ENCODE measurements at places on chromosomes 13 and 19.

GRCh38 chr13:29020314-29020713 is 200.2 kb downstream of the MTUS2 start:
- DNase-seq = no peak

- DNase-seq = no peak
Observed at GRCh38 chr19:3725640-3726310, 17.6 kb downstream of the TJP3 start.

DNA sequence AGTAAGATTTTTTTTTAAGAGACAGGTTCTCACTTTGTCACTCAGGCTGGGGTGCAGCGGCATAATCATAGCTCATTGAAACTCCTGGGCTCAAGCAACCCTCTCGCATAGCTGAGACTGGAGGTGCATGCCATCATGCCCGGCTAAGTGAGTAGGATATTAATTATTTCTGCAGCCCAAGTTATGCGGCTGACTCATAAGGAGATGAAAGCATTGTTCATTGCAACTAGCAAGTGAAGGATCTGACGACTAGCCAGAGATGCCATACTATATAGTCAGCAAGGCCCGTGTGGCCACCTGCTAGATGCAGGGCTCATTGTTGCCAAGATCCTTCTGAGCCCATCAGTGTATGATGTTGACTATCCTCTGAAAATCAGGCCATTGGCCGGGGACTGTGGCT is 45.2 kb downstream of the ABCC4 start:
- DNase-seq = no peak

DNA sequence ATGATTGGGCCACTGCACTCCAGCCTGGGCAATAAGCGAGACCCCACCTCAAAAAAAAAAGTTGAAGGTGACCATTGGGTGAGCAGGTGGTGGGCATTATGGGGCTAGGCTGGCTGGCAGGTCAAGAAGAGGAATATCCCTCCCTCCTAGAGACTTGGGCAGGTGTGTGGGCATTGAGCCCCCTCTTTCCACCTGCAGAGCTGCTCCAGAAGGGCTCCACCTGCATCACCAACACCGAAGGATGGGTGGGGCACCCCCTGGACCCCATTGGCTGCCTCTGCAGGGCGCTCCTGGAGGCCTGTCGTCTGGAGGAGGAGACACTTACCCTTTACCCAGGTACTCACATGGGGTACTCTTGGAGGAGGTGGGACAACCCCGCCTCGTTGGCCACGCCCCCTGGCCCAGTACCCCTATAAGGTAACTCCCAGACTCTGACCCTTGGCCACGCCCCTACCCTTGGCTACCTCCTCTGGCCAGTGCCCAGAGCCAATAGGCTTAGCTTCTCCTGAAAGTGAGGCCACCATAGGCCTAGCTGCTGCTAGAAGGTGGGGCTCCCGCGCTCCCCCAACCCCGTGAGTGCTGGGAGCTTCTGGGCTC is 21.9 kb downstream of the ZSWIM4 start:
- no peak for DNase-seq

DNA sequence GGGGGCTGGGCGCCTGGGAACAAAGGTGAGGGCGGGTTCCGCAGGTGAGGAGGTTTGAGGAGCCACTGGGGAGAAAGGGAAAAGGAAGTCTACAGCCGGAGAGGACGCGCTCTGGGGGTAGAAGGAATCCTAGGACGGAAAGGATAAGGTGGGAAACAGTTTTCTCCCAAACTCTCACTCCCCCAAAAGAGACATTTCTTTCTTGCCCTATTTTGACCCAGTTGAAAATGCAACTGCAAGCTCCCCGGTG is 651 bp upstream of the POLR1D start:
- no peak for DNase-seq

DNA sequence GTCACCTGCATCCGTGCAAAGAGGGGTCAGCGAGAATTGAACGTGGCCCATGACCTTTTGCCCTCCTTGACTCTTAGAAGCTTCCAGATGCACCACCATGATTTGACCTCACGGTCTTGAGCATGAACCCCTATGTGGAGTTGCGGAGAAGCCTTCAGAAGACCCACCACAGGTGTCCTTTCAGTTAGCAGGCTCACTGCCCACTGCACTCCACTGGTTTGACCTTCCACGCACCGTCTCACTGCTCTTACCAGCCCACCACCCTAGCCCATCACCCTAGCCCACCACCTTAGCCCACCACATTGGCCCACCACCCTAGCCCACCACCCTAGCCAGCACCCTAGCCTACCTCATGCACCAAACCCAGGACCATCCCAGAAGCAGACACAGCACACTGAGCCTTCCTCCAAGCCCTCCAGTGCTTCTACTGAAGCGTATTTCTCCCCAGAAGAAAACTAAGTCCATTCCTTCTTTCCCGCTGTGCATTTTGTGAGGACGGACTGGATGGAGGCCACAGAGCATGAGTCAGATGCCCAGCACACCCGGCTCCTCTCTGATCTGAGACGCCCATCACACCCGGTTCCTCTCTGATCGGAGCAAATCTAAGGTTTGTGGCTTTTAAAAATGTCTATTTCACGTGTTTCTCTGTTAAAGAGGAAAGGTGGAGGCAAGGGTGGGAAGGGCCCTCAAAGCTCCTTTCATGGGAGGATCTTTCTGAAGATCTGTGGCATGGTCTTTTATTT is 45.8 kb downstream of the SOX1 start:
- no peak for DNase-seq

- peak; percentile 94 for DNase-seq
Observed at GRCh38 chr19:48330012-48330681, 4.8 kb downstream of the EMP3 start.

- no peak for DNase-seq
Observed at GRCh38 chr19:48629297-48629598, 7.9 kb downstream of the DBP start.

GRCh38 chr13:38670627-38671026 is 16.2 kb upstream of the FREM2 start:
- DNase-seq = no peak

DNA sequence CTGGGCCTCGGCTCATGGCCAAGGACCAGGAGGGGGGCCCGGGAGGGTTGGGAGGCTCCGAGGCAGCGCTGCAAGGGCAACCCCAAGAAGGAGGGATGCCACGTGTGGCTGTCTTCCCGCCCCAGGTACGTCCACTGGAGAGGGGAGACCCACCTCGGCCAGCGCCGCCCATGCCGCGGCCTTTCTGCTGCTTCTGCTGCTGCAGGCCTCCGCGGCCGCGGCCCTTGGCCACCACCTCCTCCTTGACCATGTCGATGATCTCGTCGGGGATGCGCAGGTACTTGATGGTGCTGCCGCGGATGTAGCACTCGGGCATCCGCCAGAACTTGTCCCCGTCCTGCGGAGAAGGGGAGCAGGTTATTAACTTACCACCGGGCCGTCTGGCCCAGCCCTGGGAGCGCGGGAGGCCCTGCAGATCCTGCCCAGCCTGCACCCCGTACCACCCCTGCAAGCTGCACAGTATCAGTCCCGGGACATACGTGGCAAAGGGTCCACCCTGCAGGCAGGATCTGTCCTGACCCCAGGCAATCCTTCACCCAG is 13.3 kb downstream of the LSM4 start:
- DNase-seq = no peak

GRCh38 chr13:44259045-44260027 is 114.3 kb upstream of the SERP2 start:
- no peak for DNase-seq

DNA sequence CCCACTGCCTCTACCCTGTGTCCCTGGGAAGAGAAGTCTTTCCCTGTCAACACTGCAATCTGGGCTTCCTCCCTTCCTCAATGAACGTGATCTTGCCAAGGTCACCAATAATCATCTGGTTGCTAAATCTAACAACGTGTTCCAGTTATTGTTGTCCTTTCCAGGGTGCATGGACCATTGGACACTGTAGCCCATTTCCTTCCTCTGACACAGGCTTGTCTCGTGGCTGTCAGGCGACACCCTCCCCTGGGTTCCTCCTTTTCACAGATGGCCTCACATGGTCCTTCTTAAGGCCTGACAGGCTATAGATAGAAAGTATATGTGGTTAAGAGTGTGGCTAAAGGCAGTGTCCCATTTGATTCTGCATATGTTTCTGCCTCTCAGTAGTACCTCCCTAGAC is 67.7 kb upstream of the STARD13 start:
- DNase-seq = peak; percentile 62

DNA sequence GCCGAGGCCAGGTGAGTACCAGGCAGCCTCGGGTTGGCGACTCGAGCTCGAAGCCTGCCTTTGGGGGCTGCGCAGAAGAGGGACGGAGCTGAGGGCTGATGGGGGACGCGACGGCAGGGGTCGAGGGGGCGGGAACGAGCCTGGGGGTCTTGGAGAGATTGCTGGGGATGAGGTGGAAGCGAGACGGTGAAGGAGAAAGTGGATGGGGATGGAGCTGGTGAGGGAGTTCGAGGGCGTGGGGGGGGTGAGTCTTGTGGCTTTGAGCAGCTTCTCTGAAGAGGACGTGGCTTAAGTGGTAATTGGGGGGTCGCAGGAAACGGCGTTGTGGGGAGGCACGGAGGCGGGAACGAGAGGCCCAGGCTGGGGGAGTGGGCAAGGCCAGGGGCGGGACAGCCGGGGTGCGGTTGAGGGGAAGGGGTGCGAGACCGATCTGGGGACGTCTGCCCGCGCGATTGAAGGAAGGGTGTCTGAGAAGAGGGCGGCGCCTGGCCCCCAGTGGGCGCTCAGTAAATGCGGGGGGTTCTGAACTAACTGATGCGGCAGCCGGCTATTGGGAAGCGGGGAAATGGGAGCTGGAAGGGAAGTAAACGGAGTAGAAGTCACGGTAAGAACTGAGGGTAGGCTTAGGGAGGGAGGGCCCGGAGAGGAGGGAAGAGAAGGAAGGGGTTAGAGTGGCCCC is 426 bp downstream of the MYO9B start:
- peak; percentile 31 for DNase-seq

DNA sequence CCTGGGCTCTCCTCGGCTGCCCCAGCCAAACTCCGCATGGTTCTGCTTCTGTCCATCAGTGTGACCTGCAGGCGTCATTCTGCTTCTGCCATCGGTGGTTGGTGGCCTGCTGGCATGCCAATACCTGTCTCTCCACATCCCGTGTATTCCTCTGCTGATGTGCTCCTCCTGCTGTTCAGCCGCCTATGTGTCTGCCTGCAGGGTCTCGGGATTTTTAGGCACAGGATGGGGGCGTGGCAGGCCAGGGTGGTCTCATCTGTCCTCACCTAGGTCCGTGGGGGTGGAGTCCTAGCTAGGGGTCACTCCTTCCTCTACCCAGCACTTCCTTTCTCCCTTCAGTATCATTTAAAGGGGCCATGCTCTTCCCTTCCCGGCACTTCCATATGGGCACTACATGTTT is 33.0 kb upstream of the SGCG start:
- no peak for DNase-seq

DNA sequence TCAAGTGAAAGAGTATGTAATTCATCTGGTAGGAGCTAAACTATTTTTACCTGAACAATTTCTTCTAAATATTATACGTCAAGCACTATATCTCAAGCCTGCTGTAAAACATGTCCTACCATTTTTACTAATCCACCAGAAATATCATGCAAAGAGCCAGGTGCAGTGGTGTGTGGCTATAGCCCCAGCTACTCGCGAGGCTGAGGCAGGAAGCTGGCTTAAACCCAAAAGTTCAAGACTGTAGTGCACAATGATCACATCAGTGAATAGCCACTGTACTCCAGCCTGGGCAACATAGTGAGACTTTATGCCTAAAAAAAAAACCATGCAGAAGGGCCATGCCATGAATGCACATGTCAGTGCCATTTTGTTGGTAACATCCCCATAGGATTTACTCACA is 20.7 kb upstream of the CLN5 start:
- no peak for DNase-seq

Data from globus pallidus (tissue), 1 donor.